NCI-H774 (cell line): ENCODE measurements at places on chromosomes 5 and 9.

- no peak for DNase-seq
These were observed 6.2 kb upstream of the ORM1 start for GRCh38 chr9:114316605-114317230.

DNA sequence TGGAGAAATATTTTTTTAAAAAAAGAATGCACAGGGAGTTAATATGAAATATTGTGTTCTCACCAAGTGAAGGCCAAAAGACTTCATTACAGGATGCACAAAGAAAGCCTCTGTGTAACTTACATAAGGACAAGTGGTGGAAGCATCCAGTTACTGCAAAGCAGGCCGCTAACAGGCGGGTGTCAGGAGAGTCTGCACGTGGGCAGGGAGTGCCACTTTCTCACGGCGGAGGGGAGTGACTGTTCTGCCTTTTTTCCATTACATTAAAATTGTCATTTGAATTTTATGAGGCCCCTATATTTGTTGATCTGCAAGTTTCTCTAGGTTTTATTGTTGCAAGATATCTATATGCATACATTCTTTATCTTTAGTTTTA lies 28.1 kb upstream of the SPATA31E1 start:
- DNase-seq: no peak

GRCh38 chr5:170216257-170216864 lies 16.4 kb upstream of the C5orf58 start:
- peak; percentile 54 for DNase-seq

- peak; percentile 38 for DNase-seq
These were observed 297.1 kb upstream of the CD180 start for GRCh38 chr5:67493676-67494075.

DNA sequence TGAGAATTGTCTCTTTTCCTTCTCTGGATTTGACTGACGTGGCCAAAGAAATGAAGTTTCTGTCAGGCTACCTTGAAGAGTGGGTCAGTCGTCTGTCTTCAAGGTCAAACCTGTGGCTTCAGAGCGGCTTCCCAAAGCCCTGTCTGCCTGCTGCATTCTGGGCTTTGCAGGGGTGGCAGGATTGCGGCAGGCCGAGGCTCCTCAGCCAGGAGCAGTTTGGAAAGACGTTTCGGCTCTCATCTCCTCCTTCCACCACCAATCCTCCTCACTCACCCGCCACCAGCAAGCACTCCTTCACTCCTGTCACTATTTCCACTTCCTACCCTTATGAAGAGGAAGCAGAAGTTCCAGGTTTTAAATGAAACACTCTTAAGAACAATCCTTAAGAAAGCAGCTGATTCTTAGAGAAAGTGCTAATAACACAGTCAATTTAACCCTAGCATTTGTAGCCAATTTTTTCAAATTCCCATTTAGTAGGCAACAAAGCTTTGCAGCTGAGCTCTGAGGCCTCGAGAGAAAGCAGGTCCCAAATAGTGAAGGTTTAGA lies 351.7 kb downstream of the ZNF608 start:
- no peak for DNase-seq

- DNase-seq: peak; percentile 2
These were observed 42.8 kb downstream of the SNX30 start for GRCh38 chr9:112793213-112793810.

GRCh38 chr5:137036640-137037039 lies 462.5 kb downstream of the SPOCK1 start:
- peak; percentile 27 for DNase-seq

- no peak for DNase-seq
These were observed 140.0 kb downstream of the SYK start for GRCh38 chr9:90941661-90942060.

- no peak for DNase-seq
These were observed 168.8 kb upstream of the POC5 start for GRCh38 chr5:75885849-75886596.

- no peak for DNase-seq
These were observed 60.8 kb downstream of the TTLL11 start for GRCh38 chr9:122032346-122032745.

- DNase-seq: no peak
These were observed 9.5 kb upstream of the TIFAB start for GRCh38 chr5:135461481-135462151.

DNA sequence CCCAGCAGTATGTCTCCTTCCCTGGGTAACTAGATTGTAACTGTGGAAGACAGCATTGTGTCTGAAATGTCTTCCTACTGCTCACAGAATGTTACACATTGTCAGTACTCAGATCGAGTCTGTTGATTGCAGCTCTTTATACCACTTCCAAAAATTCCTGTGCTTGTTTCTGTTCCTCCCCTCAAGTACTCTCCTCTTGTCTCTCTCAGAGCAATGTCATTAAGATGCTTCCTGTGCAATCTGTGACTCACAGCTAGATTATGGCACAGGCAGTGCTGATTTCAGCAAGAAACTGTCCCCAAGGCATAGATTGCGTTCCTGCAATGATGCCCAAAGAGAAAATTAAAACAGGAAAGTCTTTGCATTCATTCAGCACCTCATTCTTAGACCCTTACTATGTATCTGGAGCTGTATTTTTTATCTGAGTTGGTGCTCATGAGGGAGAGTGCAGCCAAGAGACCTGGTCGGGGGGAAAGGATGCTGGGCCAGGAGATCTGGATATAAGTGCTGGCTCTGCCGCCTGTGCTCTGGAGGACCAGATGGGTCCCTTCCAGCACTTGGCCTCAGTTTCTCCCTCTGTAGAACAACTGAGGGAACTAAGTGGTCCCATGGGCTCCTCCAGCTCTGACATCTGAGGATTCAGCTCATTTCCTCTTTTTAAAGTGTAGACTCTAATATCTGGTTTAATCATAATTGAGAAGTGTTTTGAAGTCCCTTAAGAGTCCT lies 40.8 kb upstream of the GNPDA1 start:
- DNase-seq: no peak

- no peak for DNase-seq
These were observed 328 bp downstream of the GRXCR2 start for GRCh38 chr5:145872486-145872885.

DNA sequence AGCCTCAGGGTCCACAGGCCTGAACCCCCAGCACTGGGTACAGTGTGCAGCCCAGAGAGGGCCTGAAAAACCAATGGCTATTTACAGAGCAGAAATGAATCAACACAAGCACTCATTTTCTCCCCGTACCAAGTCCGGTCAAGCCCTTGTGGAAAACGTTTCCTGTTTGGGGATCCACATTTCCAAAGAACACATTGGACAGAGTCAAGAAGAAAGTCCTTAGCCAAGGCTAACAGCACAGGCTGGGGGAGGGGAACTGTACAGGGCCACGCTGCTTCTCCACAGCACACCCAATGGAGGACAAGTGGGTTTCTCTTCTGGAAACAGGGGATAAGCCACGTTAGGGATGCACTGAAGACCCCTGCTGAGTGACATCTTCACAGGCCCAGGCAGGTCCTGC lies 62.3 kb downstream of the NSUN2 start:
- peak; percentile 34 for DNase-seq

- DNase-seq: no peak
These were observed 57.2 kb downstream of the RASGRF2 start for GRCh38 chr5:81017320-81017719.

GRCh38 chr5:74625742-74626241 lies 14.7 kb downstream of the ENC1 start:
- no peak for DNase-seq

DNA sequence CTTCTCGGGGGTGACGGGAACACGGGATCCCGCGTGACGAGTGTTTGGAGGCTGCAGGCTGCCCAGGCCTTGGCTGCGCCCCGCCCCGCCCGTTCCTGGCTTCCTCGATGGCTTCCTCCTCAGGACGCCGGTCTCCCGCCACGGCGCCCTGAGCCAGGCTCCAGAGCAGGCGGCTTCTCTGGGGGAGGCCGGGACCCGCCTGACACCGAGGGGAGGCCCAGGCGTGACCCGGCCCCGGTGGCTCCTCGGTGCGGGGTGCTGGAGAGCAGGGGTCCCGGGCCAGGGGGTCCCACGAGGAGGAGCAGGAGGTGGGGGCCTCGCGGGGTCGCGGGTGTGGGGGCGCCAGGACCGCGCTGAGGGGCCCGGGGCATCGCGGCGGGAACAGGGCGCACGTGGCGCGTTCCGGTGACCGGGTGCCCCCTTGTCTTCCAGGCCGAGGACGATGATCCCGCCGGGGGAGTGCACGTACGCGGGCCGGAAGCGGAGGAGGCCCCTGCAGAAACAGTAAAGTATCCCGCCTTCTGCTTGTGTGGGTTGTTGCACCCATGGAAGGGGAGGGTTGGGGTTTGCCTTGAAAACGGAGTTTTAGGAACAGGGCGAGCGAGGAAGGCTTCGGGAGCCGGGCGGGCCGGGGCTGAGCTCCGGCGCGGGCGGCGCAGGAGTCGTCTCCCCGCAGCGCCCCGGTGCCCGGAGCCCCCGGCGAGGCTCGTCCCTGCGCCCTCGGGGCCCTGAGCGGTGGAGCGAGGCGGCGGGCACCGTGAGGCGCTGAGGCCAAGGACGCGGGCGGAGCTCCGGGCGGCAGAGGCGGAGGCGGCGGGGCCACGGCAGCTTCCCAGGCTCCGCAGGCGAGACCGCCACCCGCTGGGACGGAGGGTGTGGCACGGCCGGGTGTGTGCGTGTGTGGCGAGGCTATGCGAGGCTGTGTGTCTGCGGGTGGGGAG lies 22.2 kb downstream of the AHRR start:
- DNase-seq: peak; percentile 71

GRCh38 chr5:79795764-79796398 lies 106.2 kb downstream of the CMYA5 start:
- no peak for DNase-seq

GRCh38 chr9:37381094-37381741 lies 41.3 kb upstream of the GRHPR start:
- no peak for DNase-seq

DNA sequence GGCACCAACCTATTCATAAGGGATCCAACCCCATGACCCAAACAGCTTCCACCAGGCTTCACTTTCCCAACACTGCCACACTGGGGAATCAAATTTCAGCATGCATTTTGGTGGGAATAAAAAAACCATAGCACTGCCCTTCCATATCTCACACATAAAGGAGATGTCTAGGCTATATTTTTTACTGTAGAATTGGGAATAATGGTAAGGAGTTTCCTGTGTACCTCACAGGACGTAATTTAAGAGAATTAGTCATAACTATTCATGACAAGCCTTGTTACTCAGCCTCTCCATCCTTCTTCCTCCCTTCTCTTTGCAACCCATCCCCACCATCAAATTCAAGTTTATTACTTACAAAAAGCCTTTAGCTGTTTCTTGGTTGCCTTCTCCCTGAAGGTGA lies 352.1 kb downstream of the MLLT3 start:
- no peak for DNase-seq

GRCh38 chr9:70811638-70812037 lies 309.8 kb downstream of the TRPM3 start:
- DNase-seq: no peak

GRCh38 chr5:141475625-141476131 lies at the start of gene PCDHGC3:
Gene PCDHGC3, plus strand, starts transcription at chr5:141475966. Its CDS starts 151 bp downstream, at chr5:141476117.
- DNase-seq: peak; percentile 65
